Mesothelial cell of epicardium (in vitro differentiated cells): ENCODE measurements at places on chromosomes 6 and 20.

- no peaks in the 10 kb centered on the region for H3K36me3 ChIP-seq
- H3K27ac ChIP-seq, result no peak overlapping the region
- H3K27me3 ChIP-seq, result peaks cover 18% of the 10 kb centered on the region
- peaks cover 8% of the 10 kb centered on the region for H3K4me1 ChIP-seq
Observed at GRCh38 chr6:40344566-40345167, 242.5 kb downstream of the LRFN2 start.

DNA sequence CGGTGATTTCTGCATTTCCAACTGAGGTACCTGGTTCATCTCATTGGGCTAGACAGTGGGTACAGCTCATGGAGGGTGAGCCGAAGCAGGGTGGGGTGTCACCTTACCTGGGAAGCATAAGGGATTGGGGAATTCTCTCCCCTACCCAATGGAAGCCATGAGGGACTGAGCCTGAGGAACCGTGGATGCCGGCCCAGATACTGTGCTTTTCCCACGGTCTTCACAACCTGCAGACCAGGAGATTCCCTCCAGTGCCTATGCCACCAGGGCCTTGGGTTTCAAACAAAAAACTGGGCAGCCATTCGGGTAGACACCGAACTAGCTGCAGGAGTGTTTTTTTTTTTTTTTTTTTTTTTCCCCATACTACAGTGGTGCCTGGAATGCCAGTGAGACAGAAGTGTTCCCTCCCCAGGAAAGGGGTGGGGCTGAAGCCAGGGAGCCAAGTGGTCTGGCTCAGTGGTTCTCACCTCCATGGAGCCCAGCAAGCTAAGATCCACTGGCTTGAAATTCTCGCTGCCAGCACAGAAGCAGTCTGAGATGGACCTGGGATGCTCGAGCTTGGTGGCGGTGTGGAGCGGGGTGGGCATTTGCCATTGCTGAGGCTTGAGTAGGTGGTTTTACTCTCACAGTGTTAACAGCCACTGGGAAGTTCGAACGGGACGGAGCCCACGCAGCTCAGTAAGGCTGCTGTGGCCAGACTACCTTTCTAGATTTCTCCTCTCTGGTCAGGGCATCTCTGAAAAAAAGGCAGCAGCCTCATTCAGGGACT, 416.2 kb downstream of the KHDRBS2 start:
- H3K4me1 ChIP-seq, result no peaks in the 10 kb centered on the region
- H3K27ac ChIP-seq, result no peak overlapping the region
- H3K4me3 ChIP-seq, result no peak overlapping the region

DNA sequence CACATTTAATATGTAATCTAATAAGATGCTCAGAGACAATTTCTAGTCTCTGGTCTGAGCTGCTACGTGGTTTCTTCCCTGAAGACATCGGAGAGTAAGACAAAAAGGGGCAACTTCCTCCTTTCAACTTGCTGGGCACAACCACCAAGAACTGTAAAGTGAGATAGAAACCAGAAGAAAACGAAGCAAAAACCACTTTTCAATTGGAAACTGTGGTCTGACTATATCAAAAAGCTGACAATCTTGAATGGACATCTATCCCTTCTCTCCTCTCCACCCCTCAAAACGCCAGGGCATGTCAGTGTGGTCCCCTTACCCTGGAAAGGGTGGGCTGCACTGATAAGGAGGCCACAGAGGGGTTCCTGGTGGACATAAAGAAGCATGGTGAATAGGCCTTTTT, 269.1 kb downstream of the CD83 start:
- no peaks in the 10 kb centered on the region for H3K36me3 ChIP-seq
- no peak for DNase-seq
- no peak overlapping the region for H3K4me3 ChIP-seq
- H3K27me3 ChIP-seq, result peaks cover 46% of the 10 kb centered on the region
- H3K4me1 ChIP-seq, result peaks cover 22% of the 10 kb centered on the region
- no peak overlapping the region for H3K27ac ChIP-seq

GRCh38 chr6:37777272-37777834, 42.2 kb upstream of the ZFAND3 start:
- H3K27ac ChIP-seq, result no peak overlapping the region
- no peak for DNase-seq
- H3K27me3 ChIP-seq, result peaks cover 4% of the 10 kb centered on the region

DNA sequence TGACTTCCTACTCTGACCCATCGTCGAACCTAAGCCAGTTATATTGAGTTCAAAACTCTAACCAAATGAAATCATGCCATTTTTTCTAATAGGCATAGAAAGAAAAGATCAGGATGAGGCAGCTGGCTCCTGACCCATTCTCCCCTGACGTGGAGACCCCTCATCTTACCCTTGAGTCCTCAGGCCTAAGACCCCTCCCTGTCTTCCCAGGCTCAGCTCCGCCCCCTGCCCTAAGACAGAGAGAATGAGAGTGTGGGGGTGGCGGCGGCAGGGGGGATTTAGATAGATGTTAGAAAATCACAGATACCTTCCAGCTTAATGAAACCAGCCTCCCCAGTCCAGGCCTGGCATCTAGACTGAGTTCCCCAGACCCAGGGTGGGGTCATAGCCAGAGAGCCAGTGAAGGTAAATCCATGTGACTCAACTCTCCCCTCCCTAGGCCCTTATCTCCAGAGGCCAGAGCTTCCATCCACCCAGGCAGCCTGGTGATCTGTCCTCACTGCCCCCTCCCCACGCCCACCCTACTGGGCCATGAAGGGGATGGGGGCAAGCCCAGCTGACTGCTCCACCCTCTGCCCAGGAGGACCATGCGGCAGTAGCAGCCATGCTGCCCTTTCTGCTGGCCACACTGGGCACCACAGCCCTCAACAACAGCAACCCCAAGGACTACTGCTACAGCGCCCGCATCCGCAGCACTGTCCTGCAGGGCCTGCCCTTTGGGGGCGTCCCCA, 6.8 kb downstream of the TMEM63B start:
- no peaks in the 10 kb centered on the region for H3K27me3 ChIP-seq
- peak overlapping the region; percentile 91 for H3K27ac ChIP-seq
- H3K4me1 ChIP-seq, result peaks cover 33% of the 10 kb centered on the region
- DNase-seq, result no peak

DNA sequence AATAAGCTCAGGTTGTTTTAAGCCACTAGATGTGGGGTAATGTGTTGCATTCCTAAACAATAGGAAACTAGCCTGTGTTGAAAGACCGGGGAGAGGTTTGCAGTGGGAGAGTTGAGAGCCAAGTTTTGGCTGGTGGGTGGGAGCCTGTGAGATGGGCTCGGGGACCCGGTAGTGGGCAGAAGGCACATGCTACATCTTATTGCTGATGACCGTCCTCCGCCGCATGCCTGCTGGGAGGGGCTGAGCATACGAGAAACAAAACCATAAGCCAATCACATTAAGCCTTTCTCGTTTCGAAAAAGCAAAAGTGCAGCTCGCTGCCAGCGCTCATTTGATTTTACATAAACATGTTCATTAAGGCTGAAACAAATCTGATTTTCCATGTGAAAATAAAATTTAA, 57.4 kb upstream of the MPC1 start:
- no peak for DNase-seq
- no peak overlapping the region for H3K4me3 ChIP-seq
- H3K27me3 ChIP-seq, result no peaks in the 10 kb centered on the region
- no peak overlapping the region for H3K27ac ChIP-seq
- peaks cover 3% of the 10 kb centered on the region for H3K36me3 ChIP-seq
